ENCODE measurements at places on chromosomes 5 and 9.

GRCh38 chr9:72721067-72721466 lies 199.7 kb downstream of the TMC1 start:
- DNase-seq: no peak

- peak; percentile 4 for DNase-seq
Measured at GRCh38 chr9:4228606-4229005, 71.3 kb downstream of the GLIS3 start.

DNA sequence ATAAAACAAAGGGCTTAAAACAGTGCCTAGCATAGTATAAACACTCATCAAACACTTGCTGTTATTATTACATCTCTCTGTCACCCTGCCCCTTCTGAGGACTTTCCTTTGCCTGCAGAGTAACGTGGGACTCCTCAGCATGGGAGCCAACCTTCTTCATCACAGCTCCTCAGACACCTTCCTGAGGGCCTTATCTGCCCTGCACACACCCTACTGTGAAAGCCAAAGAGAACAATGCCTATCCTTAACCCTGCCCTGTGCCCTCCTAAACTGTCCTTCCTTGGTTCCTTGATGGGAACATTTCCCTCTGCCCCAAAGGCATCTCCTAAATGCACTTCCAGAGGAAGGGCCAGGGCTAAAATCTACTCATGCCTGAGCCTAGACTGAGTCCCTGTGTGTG lies 20.6 kb upstream of the HAND1 start:
- peak; percentile 44 for DNase-seq

GRCh38 chr5:154163327-154164248 lies 26.9 kb upstream of the GALNT10 start:
- DNase-seq: no peak

- no peak for DNase-seq
Measured at GRCh38 chr9:110133608-110134210, 74.2 kb downstream of the C9orf152 start.

- DNase-seq: no peak
Measured at GRCh38 chr9:33332011-33332410, 41.7 kb downstream of the NFX1 start.

GRCh38 chr5:15522187-15522520 lies 22.2 kb downstream of the FBXL7 start:
- DNase-seq: no peak

GRCh38 chr9:95879591-95879990 lies 4.1 kb downstream of the ERCC6L2 start:
- no peak for DNase-seq

DNA sequence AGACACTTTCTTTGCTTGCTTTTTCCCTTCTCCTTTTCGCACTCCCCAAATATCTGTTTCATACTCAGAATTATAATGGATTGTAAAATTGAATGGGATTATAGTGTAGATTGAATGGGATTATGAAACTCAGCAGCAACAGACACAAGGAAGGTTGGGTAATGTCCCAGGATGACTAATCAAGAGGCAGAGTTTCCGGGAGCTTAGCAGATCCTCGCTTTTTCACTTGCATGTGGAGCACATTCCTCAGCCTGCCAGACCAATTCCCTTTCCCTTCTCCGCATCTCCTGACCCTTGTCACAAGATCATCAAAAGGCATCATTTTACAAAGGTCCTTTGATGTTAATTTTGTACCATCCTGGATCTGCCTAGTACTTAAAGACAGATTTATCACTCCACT lies 55.1 kb upstream of the SLC1A1 start:
- DNase-seq: no peak

GRCh38 chr5:98593418-98593817 lies 180.0 kb upstream of the RGMB start:
- DNase-seq: no peak

- DNase-seq: peak; percentile 77
Measured at GRCh38 chr5:17436761-17437221, 61.2 kb upstream of the TAF11L2 start.

GRCh38 chr5:29150840-29151239 lies 2042.6 kb upstream of the CDH6 start:
- DNase-seq: no peak

DNA sequence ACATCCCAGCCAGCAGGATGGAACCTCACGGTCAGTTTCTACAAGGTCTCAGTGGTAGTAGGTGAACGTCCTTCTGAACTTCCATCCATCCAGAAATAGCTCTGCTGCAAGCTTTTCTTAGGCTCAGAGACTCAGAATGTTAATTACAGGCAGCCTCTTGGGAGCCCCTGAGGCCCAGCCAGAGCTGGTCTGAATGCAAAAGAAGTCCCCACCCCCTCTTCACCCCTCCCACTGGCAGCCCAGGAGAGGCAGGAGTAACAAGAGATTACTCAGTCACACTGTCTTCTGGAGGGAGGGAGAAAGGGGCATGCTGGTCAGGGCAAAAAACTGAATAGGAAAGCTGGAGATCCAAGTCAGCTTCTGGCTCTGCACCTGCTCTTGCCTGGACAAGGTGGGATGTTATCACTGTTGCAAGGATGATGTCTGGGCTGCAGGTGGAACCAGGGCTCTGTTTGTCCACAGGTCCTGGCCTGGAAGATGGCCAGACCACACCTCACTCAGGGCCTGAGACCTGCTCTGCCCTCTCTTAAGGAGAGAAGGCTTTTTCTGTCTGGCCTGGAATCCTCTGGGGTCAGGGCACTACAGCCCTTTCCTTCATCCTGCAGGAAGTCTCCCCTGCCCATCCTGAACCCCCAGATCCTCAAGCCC lies 9.1 kb downstream of the ENHO start:
- no peak for DNase-seq

- no peak for DNase-seq
Measured at GRCh38 chr5:112117551-112117950, 301.5 kb downstream of the EPB41L4A start.

- DNase-seq: no peak
Measured at GRCh38 chr5:54713923-54714581, 196.5 kb downstream of the SNX18 start.

DNA sequence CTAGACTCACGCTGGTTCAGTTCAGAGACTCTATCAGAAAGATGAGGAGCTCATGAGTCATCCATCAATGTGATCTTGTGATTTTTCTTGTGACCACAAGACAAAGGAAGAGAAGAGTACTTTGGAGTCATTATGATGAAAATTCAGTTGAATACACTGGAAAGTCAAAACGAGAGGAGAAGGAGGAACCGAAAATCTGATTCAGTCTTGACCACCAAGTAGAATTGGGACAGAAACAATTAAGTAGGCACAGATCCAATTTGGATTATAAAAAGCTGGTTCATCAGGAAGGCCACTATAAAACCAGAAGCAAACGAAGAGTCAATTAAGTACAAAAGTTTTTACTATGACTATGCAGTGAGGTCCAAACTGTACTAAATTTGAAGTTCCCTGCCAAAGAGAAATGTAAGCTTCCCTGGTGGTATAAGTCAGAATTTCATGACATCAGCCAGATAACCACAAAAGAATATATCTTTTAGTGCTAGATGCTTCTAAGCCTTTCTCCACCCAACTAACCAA lies 90.9 kb downstream of the THBS4 start:
- no peak for DNase-seq

Measured in common myeloid progenitor, CD34-positive (primary cell).